Stimulated activated CD8-positive, alpha-beta memory T cell treated with anti-CD3 and anti-CD28 coated beads, Interleukin-2, amount 100 ng/mL, for 1 hour (primary cell): ENCODE measurements at places on chromosomes 12 and 14.

DNA sequence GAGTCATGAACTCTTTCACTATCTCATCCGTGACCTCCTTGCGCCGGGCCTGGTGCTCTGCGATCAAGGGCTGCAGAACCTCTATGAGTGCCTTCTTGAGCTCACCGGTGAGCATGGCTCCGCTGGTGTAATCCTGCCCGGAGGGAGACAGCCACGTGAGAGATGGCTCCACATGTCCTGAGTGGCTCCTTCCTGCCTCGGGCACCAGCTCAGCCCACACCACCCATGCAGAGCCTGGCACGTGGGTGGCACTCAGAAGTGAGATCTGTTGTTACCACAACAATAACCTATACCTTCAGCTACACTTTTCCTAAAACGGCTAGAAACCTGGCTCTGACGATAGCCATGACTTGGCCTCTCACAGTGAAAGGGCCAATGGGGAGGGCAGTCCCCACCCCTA, 11.8 kb downstream of the SLC25A47 start:
- DNase-seq, result no peak

GRCh38 chr14:34334329-34334728, 127.7 kb downstream of the SPTSSA start:
- DNase-seq, result no peak

DNA sequence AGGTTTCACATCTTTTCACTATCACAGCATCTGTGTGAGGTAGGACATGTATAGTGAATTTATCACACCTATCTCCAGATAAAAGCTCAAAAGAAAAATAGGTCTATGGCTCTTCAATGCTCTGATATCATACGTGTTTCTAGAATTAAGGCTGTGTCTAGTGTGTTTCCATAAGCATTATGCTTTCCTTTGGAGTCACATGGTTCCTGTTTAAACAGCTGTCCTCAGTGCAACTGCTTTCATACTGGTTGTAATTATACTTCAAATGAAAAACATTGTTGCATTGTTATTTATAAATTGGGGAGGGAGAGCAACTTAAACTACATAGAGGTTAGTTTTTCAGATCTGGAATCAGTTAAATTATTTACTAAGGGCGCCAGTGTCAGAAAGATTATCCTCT, 151.6 kb downstream of the SYT1 start:
- no peak for DNase-seq

- no peak for DNase-seq
Measured at GRCh38 chr12:85405262-85405661, 125.2 kb downstream of the ALX1 start.

- DNase-seq, result no peak
Measured at GRCh38 chr12:76186131-76186906, 101.8 kb upstream of the NAP1L1 start.

- DNase-seq, result no peak
Measured at GRCh38 chr12:23063206-23063605, 438.2 kb downstream of the ETNK1 start.

- DNase-seq, result no peak
Measured at GRCh38 chr14:50070840-50071548, 45.4 kb downstream of the VCPKMT start.

- no peak for DNase-seq
Measured at GRCh38 chr12:58850826-58851225, 69.5 kb downstream of the LRIG3 start.

DNA sequence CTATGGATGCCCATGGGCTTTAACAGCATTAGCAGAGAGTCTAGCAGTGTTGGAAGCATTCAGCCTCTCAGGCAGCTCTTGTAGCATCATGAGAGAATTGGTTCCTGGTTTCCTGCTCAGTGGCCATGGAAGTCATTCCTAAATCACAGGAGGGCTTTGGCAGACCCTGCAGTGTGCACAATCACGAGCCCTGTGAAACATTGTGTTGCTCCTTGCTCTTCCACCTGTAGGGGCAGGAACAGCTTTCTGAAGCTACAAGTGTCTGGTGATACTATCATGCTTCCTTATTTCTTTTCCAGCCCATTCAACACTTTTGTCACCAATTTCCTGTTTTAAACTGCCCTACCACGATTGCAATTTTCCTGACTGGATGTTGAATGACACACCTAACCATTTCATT, 402.2 kb upstream of the USP15 start:
- DNase-seq, result no peak

- no peak for DNase-seq
Measured at GRCh38 chr14:79166171-79166570, 996.0 kb downstream of the NRXN3 start.

DNA sequence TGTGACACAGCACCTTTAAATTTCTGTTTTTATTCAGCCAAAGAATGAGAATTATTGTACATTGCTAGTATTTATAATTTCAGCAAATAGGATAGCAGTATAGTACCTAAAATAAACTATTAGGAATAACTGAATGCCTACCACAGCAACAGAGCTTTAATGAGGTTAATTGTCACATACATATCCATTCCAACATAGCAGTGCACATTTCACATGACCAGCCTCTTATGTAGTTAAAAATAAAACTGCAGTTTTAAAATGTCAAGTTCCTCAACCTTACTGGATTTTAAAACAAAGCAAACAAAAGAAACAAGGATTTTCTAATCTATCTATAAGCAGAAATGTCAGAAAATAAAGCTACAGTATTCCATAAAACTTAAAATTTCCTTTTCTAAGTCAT, 50.6 kb upstream of the TTC7B start:
- DNase-seq, result no peak

DNA sequence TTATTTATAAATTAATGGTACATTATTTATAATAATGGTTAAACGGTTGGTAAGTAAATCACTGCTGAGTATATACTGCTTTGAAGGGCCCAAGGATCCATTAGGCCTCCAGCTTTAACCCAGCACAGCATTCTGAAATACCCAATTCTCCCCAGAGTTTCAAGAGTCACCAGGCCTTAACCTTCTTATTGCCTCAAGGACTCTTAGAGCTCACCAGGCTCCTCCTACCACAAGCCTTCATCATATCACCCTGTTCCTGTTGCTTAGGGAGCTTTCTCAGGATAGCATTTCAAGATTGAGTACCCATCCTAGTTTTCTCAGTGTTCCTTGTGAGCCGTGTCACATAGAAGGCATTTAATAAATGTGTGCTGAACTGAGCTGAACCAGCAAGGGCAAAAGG, 242.5 kb downstream of the FBXL14 start:
- DNase-seq, result no peak

DNA sequence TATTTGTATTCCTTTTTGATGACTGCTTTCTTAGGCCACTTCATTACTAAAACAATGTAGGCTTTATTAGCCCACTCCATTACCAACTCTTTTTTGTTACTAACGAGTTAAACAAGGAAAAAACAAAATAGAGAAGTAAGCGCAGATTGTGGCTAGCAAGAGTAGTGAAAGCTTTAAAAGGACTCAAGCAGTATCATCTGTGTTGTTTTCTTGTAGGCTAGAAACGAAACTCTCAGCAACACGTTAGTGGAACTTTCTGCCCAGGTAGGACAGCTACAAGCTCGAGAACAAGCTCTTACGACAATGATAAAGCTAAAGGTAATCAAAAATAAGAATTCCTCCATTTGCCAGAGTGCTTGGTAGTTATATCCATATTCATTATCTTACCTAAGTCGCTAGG, 11.1 kb downstream of the CCDC62 start:
- no peak for DNase-seq

- DNase-seq, result peak; percentile 16
Measured at GRCh38 chr12:12439636-12440035, 82.8 kb downstream of the BORCS5 start.

- no peak for DNase-seq
Measured at GRCh38 chr12:83016218-83016835, 329.6 kb downstream of the TMTC2 start.

GRCh38 chr14:65585216-65585615, 172.7 kb downstream of the FUT8 start:
- DNase-seq, result no peak

GRCh38 chr14:49972823-49973222, 79.9 kb downstream of the ARF6 start:
- DNase-seq, result no peak

GRCh38 chr12:108389544-108389943, 50.4 kb upstream of the CMKLR1 start:
- DNase-seq, result no peak

DNA sequence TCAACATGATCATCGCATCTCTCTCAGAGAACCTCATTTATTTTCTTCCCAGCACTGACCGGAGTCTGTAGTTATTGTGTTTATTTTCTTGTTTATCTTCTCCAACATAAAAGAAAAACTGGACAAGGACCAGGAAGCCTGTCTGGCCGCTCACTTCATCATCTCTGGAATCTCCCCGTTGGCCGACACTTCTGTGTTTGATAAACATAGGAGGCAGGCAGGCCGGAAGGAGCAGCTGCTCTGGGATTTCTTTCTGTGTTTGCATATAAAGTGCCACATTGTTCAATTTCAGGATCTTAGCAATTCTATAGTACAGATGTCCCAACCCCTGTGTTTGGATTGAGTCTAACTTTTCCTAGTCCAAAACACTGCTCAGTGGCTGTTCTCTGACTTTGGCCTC, 53.3 kb downstream of the ACACB start:
- DNase-seq, result no peak

DNA sequence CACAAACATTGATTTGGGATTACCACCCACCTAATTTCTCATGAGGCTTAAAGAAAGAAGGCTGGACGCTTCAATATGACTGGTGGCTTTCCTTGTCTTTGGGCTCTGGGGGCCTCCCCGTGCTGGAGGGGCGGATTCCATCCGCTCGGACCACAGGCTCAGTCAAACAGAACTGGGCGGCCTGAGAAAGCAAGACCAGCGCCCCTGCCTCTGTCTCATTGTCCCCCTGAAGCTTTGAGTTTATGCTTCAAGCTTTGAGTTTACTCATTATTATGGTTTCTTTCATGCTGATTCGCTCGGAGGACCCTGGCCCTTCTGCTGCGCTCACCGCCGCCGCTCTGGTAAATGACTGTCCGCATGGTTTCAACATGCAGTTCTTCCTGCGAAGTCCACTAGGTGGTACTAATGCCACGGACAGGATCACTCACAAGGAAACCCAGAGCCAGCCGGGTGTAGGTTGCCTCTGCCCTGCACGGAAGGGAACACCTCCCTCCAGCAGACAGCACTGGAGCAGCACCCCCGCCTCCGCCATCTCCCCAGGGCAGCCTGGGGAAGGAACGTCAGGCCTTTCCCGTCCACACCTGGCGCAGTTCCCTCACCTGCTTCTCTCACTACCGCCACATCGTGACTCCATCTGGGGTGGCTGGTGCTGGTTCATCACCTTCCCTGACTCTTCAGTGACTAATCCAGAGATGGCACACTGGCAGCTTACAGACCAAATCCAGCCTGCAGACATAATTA, 13.2 kb upstream of the TIGAR start:
- DNase-seq, result no peak

GRCh38 chr14:94331462-94331861, 8.3 kb upstream of the SERPINA6 start:
- no peak for DNase-seq

GRCh38 chr12:75047885-75048525, 161.6 kb downstream of the KCNC2 start:
- DNase-seq, result no peak

DNA sequence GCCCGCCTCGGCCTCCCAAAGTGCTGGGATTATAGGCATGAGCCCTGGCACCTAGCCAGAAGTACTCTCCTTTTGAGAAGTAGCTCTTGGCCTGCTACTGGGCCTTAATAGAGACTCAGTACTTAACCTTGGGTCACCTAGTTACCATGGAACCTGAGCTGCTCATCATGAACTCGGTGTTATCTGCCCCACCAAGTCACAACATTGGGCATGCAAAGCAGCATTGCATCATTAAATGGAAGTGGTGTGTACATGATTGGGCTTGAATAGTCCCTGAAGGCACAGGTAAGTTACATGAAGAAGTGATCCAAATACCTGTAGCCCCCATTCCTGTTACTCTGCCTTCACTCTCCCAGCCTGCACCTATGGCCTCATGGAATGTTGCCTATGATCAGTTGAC, 18.0 kb upstream of the ATF7 start:
- no peak for DNase-seq

GRCh38 chr12:80291108-80291754, 152.8 kb upstream of the PTPRQ start:
- DNase-seq, result no peak

- DNase-seq, result no peak
Measured at GRCh38 chr12:63841571-63841970, 2.9 kb upstream of the SRGAP1 start.

- no peak for DNase-seq
Measured at GRCh38 chr12:114406316-114406983, 506 bp upstream of the TBX5 start.

DNA sequence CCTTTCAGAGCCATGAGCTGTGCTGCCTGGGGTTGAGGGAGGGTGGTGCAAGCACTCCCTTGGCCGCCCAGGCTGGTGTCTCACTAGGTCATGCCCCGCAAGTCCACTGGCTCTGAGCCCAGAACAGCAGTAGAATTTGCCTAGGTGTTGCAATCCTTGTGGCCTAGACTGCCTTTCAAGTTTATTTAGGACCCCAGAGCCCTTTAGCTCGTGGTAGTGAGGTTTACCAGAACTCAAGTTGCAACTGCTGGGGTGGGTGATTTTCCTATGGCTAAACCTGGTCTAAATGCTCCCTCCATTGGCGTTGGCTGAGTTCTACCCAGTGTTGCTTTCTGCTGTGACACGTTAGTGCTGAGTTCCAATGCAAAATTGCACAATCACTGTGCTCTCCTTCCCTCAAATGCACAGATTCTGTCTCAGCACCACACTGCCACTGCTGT, 287.2 kb downstream of the BCAT1 start:
- no peak for DNase-seq

- DNase-seq, result no peak
Measured at GRCh38 chr12:76047742-76048141, 16.2 kb upstream of the PHLDA1 start.

GRCh38 chr14:51677738-51678137, 26.0 kb downstream of the FRMD6 start:
- no peak for DNase-seq

DNA sequence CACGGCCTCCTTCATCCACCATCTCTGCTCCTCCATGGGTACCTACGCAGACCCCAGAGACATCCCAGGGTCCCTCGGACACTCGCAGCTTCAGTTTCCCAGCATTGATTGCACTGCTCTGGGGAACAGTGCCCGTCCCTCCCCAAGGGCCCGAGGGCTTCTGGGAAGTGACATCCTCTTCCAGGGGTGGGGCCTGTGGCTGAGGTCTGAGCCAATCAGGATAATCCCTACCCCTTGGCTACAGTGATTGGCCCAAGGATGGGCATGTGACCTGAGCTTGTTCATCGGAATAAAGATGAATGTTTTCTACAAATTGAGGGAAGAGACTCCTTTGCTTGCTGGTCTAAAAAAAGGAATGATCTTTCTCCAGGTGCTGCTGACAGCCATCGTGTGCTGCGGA, 37.3 kb upstream of the MYL2 start:
- DNase-seq, result no peak

DNA sequence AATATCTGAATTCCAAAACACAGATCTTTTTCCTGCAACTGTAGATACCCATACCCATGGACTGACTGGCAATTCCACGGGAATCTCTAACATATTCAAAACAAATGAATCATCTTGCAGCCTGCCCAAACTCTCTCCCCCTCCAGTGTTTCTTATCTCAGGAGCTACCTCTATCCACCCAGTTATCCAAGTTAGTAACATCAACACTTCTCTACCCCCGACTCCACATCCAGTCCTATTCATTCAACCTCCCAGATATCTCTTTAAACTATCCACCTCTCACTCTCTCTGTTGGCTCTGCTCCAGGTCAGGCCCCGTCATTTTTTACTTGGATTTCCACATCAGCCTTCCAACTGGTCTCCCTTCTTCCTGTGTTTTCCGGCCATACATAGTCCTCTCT, 6.7 kb upstream of the KCNH5 start:
- no peak for DNase-seq

- no peak for DNase-seq
Measured at GRCh38 chr14:79281244-79282152, 929.8 kb downstream of the DIO2 start.
